ENCODE measurements at places on chromosomes 11 and 22.

GRCh38 chr22:17318817-17319216, 50.4 kb upstream of the CECR2 start:
- no peak for DNase-seq

DNA sequence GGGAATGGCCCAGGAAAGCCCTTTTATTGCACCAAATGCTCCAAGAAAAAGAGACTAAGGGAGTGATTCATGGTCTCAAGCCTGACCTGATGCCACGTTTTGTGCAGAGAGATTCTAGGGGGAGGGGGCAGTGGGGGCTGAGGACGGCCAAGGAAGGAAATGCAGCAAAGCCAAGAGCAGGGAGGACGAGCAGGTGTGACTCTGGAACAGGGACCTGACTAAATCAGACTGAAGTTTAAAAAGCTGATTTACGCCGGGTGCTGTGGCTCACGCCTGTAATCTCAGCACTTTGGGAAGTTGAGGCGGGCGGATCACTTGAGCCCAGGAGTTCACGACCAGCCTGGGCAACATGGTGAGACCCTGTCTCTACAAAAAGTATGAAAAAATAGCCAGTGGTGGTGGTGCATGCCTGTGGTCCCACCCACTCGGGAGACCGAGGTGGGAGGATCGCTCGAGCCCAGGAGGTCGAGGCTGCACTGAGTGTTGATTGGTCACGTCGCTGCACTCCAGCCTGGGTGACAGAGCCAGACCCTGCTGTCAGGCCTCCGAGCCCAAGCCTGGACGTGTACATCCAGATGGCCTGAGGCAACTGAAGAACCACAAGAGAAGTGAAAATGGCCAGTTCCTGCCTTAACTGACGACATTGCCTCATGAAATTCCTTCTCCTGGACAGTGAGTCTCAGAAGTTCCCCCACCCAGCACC, 10.8 kb upstream of the IFITM3 start:
- no peak for DNase-seq

DNA sequence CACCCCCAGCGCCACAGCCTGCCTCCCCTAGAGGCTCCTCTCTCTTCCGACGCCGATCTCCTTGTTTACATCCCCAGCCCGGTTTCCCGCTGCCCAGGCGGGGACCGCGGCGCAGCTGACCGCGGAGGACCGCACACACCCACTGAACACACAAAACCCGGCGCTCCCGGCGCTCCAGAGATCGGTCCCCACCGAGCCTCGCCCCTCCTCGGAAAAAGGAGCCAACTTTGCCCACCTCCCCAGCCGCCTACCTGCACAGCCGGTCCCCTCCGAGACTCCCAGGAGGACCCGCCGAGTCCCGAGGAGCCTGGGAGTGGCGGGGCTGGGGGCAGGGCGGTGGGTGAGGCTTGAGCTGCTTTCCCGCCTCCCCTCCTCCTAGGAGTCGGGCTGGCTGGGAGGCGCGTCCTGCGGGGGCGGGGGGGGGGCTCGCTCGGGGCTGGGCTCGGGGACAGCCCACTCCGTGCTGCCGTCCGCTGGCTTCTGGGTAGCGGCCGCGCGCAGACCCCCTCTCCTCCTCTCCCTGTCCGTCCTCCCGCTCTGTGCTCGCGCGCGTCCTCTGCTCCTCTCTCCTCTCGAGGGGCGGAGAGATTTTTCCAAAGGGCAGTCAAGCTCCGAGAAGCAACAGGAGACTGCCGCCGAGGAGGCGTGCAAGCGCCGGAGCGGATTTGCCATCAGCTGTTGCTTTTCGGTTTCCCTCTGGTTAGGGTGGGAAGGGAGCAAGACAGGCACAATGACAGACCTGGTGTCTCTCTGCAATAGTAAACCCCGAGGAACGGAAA, at the start of gene FXYD6:
Gene FXYD6 (minus strand): TSS at position 318 of the 779 bp plus-strand sequence. CDS start 33,882 bp downstream, outside the sequence.
- no peak for DNase-seq

DNA sequence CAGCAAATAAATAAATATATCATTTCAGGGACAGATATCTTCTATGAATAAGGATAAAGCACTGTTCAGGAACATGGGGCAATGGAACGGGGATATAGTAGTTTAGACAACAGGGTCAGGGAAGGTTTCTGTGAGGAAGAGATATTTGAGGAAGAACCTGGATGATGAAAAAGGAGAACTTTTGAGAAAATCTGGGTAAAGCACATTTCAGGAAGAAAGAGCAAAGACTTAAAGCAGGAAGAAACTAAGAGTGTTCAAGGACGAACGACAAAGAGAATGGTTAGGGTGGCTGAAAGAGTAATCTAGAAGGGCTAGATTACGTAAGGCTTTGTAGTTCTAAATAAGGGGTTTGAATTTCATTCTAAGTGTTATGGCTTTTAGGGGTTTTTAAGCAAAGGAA, 12.7 kb downstream of the DDI1 start:
- no peak for DNase-seq

DNA sequence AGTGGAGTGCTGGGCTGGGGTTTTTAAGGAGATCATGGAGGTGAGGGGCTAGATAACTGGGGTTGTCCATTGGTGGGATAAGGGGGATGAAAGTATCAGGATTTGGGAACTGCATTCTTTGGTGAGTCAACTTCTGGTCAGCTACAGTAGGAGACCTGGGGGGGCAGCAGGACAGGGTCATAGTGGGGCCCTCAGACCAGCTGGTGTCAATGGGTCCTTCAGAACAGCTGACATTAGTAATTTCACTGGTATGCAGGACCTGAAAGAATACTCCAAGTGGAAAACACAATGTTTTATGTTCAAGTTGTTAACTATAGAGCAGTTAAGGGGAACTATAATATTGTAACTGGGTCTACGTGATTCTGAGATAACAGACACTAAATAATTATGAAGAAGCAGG, 2.8 kb upstream of the TTC12 start:
- DNase-seq = no peak
